ENCODE measurements at places on chromosomes 1 and 21.

GRCh38 chr21:26003404-26003803 lies 167.2 kb downstream of the APP start:
- no peak for DNase-seq

- no peak for DNase-seq
These were observed 160.5 kb downstream of the CDC7 start for GRCh38 chr1:91661121-91661520.

- no peak for DNase-seq
These were observed 371.3 kb downstream of the PBX1 start for GRCh38 chr1:164930241-164930640.

GRCh38 chr1:68144856-68145255 lies 87.5 kb downstream of the WLS start:
- DNase-seq, result no peak

DNA sequence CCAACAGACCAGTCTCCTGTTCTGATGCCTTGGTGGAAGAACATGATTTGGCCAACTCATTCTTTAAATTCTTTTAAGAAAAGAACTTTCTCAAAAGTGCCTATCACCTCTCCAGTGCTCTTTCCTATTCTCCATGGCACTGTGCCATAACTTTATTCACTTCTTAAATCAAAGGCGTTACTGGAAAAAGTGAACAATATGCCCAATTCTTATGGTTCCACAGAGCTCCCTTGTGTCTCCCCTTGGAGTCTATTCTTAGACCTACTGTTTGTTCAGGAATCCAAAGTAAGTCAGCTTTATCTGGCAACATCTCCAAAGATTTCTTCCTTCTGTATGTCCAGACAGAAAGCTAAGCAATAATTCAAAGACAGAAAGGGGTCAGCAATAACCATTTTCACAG lies 111.9 kb upstream of the MAGI3 start:
- no peak for DNase-seq

DNA sequence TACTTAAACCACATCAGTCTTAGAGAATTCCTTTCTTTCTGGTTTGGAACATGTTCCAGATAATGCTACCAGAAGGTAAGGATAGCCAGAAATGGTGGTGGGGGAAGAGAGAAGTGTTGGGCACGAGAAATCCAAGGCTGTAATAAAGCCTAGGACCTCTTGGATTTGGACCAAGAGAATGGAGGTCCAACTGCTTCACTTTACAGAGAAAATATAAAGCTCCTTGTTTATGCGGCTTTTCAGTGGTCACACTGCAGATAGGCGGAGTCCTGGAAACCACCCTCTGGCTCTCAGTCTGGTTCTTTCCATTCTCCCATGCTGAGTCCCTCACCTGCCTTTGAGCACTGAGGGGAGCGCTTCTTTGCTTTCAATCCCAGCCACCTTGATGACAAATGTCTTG lies 87.8 kb downstream of the ADCY10 start:
- no peak for DNase-seq

DNA sequence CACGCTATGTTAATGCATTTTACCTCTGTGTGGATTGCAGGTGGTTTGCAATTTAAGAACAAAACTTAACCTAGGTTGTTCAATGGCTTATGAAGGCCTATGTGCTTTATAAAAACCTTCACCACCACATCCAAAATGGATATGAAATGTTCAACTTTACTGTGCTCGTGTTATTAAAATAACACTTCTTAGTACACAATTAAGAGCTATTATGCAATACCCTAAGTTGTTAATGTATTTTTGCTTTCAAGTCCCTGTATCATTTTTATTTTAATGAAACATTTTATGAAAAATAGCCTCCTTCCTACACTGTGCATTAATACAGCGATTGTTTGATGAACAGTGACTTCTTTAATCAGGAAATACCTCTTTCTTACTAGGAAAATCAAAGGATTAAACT lies 12.0 kb downstream of the NCAM2 start:
- DNase-seq, result no peak

DNA sequence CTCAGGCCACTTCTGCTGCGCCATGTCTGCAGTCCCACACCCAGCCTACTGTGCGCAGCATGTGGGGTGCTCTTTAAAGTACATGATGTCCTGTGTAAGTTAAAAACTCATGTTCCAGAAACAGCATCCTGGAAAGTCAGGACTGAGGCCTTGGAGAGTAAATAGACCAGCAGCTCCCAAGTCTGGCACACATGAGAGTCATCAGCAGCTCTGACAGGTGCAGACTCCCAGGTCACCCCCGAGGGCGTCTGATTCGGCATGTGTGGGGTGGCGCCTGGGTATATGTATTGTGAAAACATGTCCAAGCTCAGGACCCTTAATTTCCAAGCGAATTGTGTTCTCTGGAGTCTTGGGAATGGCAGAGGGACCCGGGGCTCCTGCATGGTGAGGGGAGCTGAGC lies 120.1 kb upstream of the RUNX3 start:
- DNase-seq, result no peak

DNA sequence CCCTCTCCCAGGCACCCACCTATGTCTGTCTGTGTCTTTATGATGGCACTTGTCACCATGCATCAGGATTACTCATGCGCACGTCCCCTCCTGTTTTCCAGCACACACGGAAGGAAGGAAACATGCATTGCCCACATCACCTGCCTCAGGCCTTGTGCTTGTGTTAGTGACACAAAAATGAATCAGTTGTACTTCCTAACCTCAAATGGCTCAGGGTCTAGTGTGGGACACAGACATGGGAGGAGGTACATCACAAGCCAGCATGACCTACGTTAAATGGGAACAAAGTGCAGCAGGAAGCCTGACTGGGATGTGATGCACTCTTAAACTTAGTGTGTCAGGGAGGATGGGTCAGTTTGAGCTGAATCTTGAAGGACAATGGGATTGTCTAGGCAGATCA lies 126.7 kb downstream of the TRABD2B start:
- DNase-seq, result no peak

DNA sequence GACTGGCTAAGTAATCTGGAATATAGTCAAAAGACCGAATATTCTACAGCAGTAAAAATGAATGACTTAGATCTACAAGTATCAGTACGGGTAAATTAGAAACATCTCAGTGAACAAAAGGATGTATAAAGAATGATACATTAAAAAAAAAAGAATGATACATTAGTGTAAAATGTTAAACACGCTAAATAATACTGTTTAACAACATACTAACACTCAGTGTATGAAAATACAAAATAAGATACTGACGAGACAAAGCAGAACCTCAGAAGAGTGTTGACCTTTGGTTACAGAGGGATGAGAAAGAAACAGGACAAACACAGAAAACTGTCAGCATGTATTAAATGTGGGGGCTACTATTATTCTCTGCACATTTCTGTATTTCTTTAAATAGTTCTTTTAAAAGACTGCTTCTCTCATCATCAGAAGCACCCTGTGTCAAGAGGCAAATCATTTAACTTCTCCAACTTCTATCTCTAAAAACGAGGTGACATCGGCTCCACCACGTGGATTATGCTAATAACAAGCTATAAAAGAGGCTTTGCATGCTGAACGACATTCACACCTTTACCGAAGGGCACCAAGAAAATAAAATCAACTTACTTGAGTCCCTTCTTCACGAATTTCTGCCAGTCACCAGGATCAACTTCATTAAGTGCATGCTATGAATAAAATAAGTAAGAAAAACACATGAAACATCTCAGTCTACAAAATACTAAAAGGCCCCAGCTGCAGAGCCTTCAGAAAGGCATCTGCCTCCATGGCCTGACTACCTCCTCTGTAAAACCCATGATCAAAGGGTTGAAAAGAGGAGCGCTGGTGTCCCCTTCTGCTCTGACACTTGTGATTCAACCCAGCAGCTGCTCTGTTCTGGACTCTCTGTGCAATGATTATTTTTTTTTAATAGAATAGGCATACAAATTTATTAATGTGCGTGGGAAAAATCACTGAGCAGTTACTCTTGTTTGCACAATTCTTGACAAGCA lies 42.5 kb downstream of the MRAP start:
- DNase-seq, result no peak

GRCh38 chr1:41444785-41445184 lies 39.7 kb downstream of the EDN2 start:
- no peak for DNase-seq

GRCh38 chr1:201695607-201696006 lies 133.3 kb upstream of the IPO9 start:
- DNase-seq, result no peak

- no peak for DNase-seq
These were observed 169.0 kb downstream of the PLPP3 start for GRCh38 chr1:56410405-56410804.

GRCh38 chr1:236123563-236123962 lies 18.8 kb upstream of the GPR137B start:
- DNase-seq, result no peak

- no peak for DNase-seq
These were observed 455.8 kb upstream of the PRMT6 start for GRCh38 chr1:106600626-106601025.

GRCh38 chr1:167631936-167632614 lies 2.0 kb downstream of the RCSD1 start:
- no peak for DNase-seq

- no peak for DNase-seq
These were observed 218.2 kb downstream of the BRINP3 start for GRCh38 chr1:190259424-190259823.

- DNase-seq, result no peak
These were observed 27.7 kb upstream of the PTGFRN start for GRCh38 chr1:116881879-116882520.

DNA sequence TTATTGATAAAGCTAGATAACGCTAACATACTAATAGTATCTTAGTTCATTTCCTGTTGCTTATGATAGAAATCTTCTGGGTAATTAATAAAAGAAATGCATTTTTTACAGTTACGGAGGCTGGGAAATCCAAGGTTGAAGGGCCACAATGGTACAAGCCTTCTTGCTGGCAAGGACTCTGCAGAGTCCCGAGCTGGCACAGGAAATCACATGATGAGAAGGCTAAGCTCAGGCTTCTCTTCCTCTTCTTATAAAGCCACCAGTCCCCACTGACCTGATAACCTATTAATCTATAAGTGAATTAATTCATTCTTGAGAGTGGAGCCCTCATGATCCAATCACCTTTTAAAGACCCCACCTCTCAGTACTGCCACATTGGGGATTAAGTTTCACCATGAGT lies 82.6 kb downstream of the GPR161 start:
- DNase-seq, result no peak

DNA sequence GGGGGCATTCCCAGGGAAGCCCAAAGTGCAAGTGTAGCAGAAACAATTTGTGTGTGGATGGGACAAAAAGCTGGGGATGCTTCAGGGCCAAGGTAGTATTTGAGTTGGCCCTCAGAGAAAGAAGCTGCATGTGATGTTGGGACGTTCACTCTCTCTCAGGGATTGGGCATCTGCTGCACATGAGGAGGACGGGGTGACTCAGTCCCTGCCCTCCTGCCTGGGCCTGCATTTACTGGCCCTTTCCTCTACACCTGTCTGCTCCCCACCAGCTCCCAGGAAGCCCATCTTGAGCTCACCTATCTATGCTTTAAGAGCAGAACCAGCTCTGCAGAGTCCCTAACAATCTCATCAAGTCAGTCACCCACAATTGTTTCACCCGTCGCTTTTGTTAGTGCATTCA lies 23.5 kb upstream of the MPZL1 start:
- no peak for DNase-seq

DNA sequence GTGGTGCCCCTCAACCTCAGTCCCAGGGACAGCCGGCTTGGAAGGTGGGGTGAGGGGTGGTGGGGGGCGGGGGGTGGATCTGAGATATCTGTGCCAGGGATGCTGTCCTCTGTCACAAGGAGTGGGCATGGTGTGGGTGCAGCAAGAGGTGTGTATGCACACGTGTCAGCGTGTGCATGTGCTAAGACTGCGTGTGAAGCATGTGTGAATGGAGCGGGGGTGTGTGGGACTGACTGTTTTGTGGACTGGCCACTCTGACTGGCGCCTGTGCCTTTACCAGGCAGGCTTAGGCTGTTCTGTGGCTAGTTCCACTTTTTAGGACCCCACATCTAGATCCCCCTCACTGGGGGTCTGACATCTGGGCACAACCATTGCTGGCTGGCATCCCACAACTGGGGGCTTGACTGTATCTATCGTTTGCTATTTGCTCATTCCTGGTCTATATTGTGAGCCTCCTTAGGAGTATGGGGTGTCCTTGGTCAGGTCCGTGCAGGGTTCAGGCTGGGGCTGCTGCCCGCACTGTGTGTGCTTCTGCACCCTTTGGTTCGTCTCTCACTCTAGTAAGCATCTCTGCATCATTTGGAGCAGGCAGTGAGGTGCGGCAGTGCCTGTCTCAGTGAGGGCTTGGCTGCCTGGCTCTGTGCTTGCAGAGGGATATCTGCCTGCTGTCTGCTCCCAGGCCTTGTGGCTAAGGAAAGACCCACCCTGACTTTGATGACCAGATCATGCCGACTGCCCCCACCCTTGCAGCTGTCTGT lies 1.9 kb downstream of the AMPD2 start:
- DNase-seq, result no peak

DNA sequence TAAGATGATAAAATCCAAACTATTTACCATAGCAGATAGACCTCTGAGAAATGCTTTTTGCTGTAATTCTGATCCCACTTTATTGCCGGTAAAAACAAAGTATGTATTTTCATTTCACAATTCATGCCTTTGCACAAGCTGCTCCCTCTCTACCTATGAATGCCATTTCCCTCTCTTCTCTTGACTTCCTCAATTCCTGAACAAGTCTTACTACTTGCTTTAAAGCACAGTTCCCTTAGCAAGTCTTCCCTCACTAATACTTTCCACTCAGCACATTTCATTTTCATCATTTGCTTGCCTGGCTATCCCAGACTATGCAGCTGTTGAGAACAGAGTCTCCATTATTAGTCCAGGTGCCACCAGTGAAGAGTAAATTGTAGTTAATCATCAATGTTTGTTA lies 13.8 kb downstream of the GPATCH2 start:
- DNase-seq, result no peak

GRCh38 chr1:219120624-219121544 lies 52.8 kb upstream of the LYPLAL1 start:
- no peak for DNase-seq

- no peak for DNase-seq
These were observed 15.7 kb downstream of the S100A16 start for GRCh38 chr1:153597206-153597605.

- DNase-seq, result no peak
These were observed 65.0 kb downstream of the RERE start for GRCh38 chr1:8752411-8752810.

- DNase-seq, result no peak
These were observed 841.6 kb upstream of the B3GALT2 start for GRCh38 chr1:194028002-194028401.

- DNase-seq, result no peak
These were observed 26.8 kb downstream of the ELK4 start for GRCh38 chr1:205604825-205605505.

All from stimulated activated CD4-positive, alpha-beta T cell treated with anti-CD3 and anti-CD28 coated beads, Interleukin-1b, Interleukin-23, amount 100 ng/mL, for 24 hours (primary cell).